Ovary (tissue), 10 donors: ENCODE measurements at places on chromosomes 4 and X. TPM values are rescaled to one million over a fixed set of nuclear protein-coding genes. Genes with fewer than 3 reads are reported as not detected.
A peak's percentile ranks its signal among the peaks of the same experiment; 100 is the strongest.

DNA sequence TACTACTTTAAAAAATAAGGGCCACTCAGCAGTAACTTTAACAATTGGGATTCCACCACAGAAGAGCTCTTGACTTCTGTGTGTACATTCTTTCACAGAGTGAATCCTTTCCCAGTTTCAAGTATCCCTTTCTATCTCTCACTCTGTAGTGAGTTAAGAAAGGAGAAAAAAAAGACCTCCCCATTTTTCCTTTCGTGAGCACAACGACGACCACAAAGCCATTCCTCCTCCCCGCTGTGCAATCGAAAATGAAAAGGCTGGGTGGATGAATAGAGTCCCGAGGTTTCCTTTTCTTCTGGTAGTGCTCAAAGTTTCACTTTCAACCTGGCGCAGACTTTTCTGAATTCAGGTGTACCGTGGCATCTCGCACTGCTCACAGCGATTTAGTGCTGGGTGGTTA lies 58.0 kb downstream of the TAB3 start:
- H3K36me3 ChIP-seq, result no peaks in the 10 kb centered on the region
- H3K27ac ChIP-seq, result no peak overlapping the region
- no peak overlapping the region for H3K4me3 ChIP-seq
- no peaks in the 10 kb centered on the region for H3K27me3 ChIP-seq
- H3K4me1 ChIP-seq, result no peaks in the 10 kb centered on the region
- DNase-seq, result no peak

GRCh38 chr4:2570551-2571222 lies 34.2 kb downstream of the FAM193A start:
- no peak overlapping the region for H3K4me3 ChIP-seq
- H3K27ac ChIP-seq, result no peak overlapping the region
- H3K4me1 ChIP-seq, result peaks cover 13% of the 10 kb centered on the region

- no peaks in the 10 kb centered on the region for H3K4me1 ChIP-seq
- no peak for DNase-seq
Measured at GRCh38 chr4:138078751-138079520, 163.2 kb downstream of the SLC7A11 start.

- H3K4me3 ChIP-seq, result peak overlapping the region; percentile 83
- H3K4me1 ChIP-seq, result no peaks in the 10 kb centered on the region
- no peaks in the 10 kb centered on the region for H3K27me3 ChIP-seq
- H3K36me3 ChIP-seq, result no peaks in the 10 kb centered on the region
- peak overlapping the region; percentile 13 for H3K27ac ChIP-seq
- peak; percentile 32 for DNase-seq
Measured at GRCh38 chrX:153723351-153724251, 586 bp downstream of the BCAP31 start.

DNA sequence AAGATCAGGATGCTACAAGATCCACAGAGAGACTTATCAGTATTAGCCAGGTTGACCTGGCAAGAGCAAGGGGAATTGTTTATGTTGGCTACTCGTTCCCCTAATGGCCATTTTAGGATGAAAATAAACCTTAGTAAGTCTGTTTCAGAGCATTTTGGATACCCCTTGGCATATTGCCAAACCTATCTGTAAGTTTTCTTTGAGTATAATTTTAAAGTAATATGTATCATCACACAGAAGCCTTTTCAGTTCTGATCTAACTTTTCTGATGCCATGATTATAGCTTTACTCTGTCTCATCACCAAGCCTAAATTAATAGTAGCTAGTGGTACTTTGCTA lies 99.7 kb downstream of the TSPAN7 start:
- no peaks in the 10 kb centered on the region for H3K36me3 ChIP-seq
- no peak for DNase-seq
- no peaks in the 10 kb centered on the region for H3K4me1 ChIP-seq
- H3K4me3 ChIP-seq, result no peak overlapping the region
- no peaks in the 10 kb centered on the region for H3K27me3 ChIP-seq

- DNase-seq, result no peak
- H3K36me3 ChIP-seq, result no peaks in the 10 kb centered on the region
- H3K4me3 ChIP-seq, result no peak overlapping the region
- no peaks in the 10 kb centered on the region for H3K4me1 ChIP-seq
- H3K27me3 ChIP-seq, result no peaks in the 10 kb centered on the region
- H3K27ac ChIP-seq, result no peak overlapping the region
Measured at GRCh38 chr4:6542951-6543350, 32.0 kb upstream of the MAN2B2 start.

- no peaks in the 10 kb centered on the region for H3K4me1 ChIP-seq
- no peak for DNase-seq
- no peak overlapping the region for H3K27ac ChIP-seq
- no peaks in the 10 kb centered on the region for H3K27me3 ChIP-seq
- H3K4me3 ChIP-seq, result no peak overlapping the region
- no peaks in the 10 kb centered on the region for H3K36me3 ChIP-seq
Measured at GRCh38 chrX:3076416-3076991, 35.2 kb downstream of the ARSF start.

- H3K4me3 ChIP-seq, result no peak overlapping the region
- no peaks in the 10 kb centered on the region for H3K36me3 ChIP-seq
- H3K27ac ChIP-seq, result no peak overlapping the region
- no peak for DNase-seq
Measured at GRCh38 chrX:32520789-32521188, 690.6 kb downstream of the DMD start.

GRCh38 chr4:79603681-79604080 lies 195.7 kb upstream of the GK2 start:
- H3K4me1 ChIP-seq, result no peaks in the 10 kb centered on the region
- no peak overlapping the region for H3K4me3 ChIP-seq
- H3K27me3 ChIP-seq, result no peaks in the 10 kb centered on the region
- H3K36me3 ChIP-seq, result no peaks in the 10 kb centered on the region
- H3K27ac ChIP-seq, result no peak overlapping the region

DNA sequence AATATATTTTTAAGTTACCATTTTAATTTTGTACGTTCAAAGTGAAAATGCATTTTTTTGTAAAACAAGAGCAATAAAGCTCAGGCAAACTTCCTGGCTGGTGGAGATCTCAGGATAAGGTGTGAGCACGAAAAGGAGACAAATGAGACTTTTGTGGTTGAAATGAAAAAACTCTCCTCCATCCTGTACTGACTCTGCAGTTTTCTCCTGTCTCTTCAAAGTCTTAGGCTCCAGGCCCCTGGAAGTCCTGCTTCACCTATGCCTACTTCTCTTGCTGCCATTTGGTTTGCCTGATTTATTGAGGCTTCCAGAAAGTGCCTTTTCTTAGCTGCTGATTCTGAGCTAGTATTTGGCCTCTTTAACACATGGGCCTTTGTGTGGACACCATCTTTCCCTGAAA lies 77.7 kb downstream of the MAML3 start:
- no peak overlapping the region for H3K27ac ChIP-seq
- H3K4me1 ChIP-seq, result peaks cover 12% of the 10 kb centered on the region
- no peaks in the 10 kb centered on the region for H3K27me3 ChIP-seq
- DNase-seq, result no peak
- no peaks in the 10 kb centered on the region for H3K36me3 ChIP-seq
- no peak overlapping the region for H3K4me3 ChIP-seq

Gene EFHC2
- polyA plus RNA-seq, result 2.3 TPM

Gene SAGE1
- not detected for polyA plus RNA-seq
